Keratinocyte (primary cell): ENCODE measurements at places on chromosomes 2 and 18. TPM values are rescaled to one million over a fixed set of nuclear protein-coding genes. Genes with fewer than 3 reads are reported as not detected.
A peak's percentile ranks its signal among the peaks of the same experiment; 100 is the strongest.

Gene CHRNG
- not detected in 3 replicates for polyA plus RNA-seq

Gene POTEE
- polyA plus RNA-seq = not detected in 3 replicates

DNA sequence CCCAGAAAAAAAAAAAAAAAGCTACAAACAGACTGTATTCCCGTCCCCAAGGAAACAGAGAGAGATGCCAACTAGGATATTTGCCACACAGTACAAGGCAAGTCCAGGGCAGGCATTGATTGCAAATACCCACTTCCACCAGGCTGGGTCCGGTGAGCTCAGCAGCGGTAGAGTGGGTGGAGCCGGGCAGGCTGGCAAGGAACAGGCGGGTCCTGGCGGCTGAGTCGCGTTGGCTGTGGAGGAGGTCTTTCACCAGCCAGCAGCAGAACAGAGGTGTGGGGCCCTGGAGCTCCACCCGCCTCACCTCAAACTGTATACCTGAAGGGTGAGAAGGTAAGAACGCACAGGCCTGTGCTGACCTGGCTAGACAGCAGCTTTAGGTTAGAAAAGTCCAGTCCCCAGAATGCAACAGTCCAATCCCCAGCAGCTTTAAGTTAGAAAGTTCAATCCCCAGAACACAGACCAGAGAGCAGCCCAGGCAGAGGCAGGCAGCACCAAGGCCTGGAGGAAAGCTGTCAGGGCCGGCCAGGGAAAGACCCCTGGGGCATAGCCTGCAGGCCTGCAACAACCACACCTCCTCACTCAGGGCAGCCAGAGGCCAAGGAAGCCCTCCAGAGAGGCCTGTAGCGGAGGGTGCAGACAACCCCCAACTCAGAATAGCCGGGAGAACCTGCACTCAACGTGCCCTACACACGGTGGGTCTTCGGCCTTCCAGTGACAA, 21.9 kb upstream of the MTERF4 start:
- DNase-seq = peak; percentile 15

Gene VRK2
- 16.8 to 27.6 TPM (median 24.3 TPM) in 3 replicates for polyA plus RNA-seq

- DNase-seq = no peak
Measured at GRCh38 chr2:13654416-13654815, 937.7 kb downstream of the TRIB2 start.

DNA sequence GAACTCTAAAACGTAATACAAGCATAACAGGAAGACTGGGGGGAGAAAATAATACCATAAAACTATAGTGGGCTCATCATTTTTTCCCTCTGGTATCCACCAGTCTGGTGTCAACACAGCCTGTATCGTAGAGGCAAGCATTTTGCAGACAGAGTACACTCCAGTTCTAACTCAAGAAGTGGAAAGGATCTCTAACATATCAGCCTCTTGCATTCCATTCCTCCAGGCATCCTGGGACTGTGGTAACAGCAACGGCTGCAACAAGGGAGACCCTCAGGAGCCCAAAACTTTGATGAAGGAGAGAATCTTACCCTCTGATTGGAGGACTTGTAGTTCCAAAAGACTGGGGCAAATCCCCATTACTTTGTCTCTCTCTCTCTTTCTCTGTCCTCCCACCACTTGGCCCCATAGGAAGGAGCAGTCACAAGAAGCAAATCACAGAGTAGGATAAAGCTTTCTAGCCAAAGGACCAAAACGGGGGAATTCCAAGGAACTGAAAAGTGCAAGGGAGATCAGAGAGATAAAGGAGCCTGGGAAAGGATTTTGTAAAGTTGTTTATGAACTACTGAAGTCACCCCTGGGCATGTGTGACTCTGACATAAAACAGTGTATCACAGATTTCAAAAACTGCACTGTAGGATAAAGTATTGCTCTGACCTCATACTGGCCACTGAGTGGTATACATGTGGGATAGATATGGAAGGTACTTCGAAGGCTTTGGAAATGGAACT, 11.9 kb downstream of the FRZB start:
- no peak for DNase-seq

Gene TANC1
- 30.6 to 33.5 TPM (median 32.1 TPM) in 3 replicates for polyA plus RNA-seq
